ENCODE measurements at places on chromosomes 2 and 18. TPM values are rescaled to one million over a fixed set of nuclear protein-coding genes. Genes with fewer than 3 reads are reported as not detected.
A peak's percentile ranks its signal among the peaks of the same experiment; 100 is the strongest.

The ZFAND2B gene
- 29.6 TPM for polyA plus RNA-seq

The CPO gene
- polyA plus RNA-seq = 0.12 TPM

The IL1B gene
- polyA plus RNA-seq = 2.3 TPM

The XIRP2 gene
- 0.36 TPM for polyA plus RNA-seq

The LIMS4 gene
- 2.3 TPM for polyA plus RNA-seq

DNA sequence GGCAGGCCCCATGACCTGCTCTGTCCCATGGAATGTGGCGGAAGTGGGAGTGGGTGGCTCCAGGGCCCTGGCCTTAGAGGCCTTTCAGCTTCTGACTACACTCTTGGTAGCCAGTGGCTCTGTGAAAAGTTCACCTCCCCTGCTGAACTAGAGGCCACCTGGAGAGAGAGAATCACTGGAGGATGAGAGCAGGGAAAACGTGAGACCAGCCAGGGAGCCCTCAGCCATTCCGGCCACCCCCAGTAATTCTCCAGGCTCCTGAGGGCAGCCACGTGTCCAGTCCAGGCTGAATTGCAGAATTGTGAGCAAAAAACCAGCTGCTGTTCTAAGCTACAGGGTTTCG, 10.5 kb downstream of the COLEC12 start:
- no peak for DNase-seq

The HJURP gene
- polyA plus RNA-seq = 12.2 TPM

GRCh38 chr2:231068525-231069222, 12.0 kb downstream of the PSMD1 start:
- DNase-seq = no peak

DNA sequence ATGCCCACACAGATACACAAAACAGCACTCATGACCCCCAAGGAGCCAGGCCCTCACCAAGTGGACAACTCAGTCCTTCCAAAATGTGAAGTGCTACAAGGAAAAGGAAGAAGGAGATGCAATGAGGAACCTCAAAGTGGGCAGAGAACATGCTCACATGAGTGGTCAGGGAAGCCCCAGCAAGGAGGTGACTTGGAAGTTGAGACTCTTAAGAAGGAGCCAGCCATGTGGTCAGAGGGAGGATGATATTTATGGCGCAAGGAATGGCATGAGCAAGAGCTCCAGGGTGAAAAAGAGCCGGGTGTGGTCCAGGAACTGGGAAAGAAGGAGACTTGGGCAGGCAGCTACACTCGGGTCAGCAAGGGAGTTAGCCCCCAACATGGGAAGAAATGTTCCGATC, 30.0 kb upstream of the KLHL29 start:
- DNase-seq = no peak

GRCh38 chr2:152335016-152335725, at the start of gene FMNL2:
TSS of gene FMNL2 (plus strand) at chr2:152335174.
- DNase-seq = peak; percentile 18

- DNase-seq = no peak
Measured at GRCh38 chr2:226906163-226906693, 70.4 kb downstream of the RHBDD1 start.

GRCh38 chr2:196307775-196308305, 136.5 kb upstream of the STK17B start:
- DNase-seq = no peak

The CROCC2 gene
- polyA plus RNA-seq = not detected

The DNAJC5G gene
- not detected for polyA plus RNA-seq

DNA sequence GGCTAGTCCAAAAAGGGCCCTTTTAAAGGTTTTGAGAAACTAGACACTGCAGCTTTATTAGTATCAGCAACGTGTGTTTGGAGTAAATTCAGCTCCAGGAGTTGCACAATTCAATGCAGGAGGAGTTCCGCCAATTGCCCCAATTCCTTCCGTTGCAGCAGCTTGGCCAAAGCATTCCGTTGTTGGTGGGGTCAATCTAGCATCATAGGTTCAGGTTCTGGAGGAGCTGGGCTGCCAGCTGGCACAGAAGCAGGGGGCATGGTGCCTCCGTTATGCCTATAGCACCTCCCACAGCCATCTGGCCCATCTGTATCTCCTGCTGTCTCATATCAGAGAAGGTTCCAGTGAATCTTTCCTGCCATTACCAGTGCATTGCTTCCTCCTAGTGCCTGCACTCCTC, 55.4 kb downstream of the REL start:
- no peak for DNase-seq

GRCh38 chr18:48564139-48564538, 25.3 kb downstream of the CTIF start:
- no peak for DNase-seq

The CCDC102B gene
- polyA plus RNA-seq = 4.6 TPM

DNA sequence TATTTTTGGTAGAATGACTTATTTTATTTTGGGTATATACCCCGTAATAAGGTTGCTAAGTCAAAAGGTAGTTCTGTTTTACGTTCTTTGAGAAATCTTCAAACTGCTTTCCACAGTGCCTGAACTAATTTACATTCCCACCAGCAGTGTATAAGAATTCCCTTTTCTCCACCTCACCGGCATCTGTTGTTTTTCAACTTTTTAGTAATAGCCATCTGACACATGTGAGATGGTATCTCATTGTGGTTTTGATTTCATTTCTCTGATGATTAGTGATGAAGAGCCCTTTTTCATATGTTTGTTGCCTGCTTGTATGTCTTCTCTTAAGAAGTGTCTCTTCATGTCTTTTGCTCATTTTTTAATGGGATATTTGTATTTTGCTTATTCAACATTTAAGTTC, 215.2 kb upstream of the TFPI start:
- no peak for DNase-seq

DNA sequence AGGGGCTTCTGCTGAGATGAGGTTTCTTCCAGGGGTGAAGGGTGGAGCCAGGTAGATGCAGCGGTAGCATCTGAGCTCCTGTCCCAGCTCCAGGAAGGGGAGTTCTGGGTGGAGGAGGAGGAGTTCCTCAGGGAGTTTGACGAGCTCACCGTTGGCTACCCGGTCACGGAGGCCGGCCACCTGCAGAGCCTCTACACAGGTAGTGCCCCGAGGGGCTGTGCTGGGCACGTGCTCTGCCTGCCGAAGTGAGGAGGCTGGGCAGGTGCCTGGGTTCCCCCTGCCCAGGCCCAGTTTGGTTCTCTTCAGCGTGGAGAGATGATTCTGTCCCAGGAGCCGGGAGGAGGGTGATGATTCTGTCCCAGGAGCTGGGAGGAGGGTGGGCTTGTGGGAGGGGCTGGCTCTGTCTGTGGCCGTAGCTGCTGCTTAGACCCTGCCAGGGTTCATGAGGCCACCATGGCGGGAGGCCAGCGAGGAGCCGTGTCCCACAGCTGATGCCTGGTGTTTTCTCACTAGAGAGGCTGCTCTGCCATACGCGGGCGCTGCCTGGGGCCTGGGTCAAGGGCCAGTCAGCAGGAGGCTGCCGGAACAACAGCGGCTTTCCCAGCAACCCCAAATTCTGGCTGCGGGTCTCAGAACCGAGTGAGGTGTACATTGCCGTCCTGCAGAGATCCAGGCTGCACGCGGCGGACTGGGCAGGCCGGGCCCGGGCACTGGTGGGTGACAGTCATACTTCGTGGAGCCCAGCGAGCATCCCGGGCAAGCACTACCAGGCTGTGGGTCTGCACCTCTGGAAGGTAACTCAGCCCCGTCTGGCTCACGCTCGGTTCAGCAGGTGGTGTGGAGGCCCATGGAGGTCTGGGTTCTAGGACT, 8.2 kb downstream of the CAPN10 start:
- DNase-seq = no peak

The MYOM1 gene
- polyA plus RNA-seq = 0.02 TPM

DNA sequence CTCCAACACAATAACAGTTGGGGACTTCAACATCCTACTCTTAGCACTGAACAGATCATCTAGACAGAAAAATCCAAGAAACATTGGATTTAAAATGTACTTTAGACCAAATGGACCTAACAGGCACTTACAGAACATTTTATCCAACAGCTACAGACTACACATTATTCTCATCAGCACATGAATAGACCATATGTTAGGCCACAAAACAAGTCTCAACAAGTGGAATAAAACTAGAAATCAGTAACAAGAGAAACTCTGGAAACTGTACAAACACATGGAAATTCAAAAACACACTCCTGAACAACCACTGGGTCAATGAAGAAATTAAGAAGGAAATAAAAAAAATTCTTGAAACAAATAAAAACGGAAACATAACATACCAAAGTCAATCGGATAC, 117.5 kb downstream of the ACVR1 start:
- DNase-seq = no peak

- DNase-seq = no peak
Measured at GRCh38 chr18:50986360-50987087, 18.7 kb downstream of the ELAC1 start.

The TUBA4B gene
- not detected for polyA plus RNA-seq

DNA sequence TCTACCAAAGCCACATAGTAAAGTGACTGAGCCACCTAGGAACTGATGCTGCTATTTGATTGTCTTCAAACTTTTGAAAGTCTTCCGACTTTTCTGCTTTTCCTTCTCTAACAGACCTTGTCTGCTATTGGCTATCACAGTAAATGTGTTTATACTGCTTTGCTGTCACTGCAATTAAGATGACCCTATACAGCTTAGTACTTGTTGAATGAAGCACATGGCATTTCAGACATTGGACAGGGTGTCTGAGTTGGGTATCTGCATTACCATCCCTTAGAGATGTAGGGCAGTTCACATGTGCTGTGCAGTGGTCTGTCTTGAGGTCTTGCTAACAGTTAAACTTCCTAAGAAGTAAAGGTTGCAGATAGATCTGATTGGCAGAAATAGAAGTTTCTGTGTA, 3.6 kb downstream of the WDR43 start:
- DNase-seq = no peak

DNA sequence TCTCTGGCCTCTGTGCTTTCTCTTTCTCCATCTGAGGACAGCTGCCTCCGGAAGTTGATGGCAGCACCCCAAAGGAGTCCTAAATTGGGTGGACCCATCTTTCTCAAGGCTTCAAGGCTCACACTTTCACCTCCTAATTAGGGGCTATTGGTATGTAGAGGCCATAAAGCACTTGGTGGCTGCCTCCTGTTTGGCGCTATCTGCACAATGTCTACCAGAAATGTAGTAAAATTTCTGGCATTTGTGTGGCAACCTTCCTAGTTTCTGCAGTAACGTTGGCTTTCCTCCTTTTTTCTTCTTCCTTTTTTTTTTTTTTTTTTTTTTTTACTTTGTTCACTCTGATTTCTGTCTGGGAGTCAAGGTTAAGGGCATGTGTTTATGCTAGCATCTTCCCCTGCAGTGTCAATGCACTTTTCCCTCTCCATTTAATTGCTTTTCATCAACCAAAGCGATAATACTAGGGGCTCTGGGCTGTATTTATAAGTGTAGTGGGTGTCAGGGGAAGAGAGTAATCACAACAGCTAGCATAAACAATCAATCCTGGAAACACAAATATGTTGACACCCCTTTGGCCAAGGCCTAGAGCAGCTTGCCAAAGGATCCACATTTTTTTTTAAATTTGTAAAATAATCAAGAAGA, 86.0 kb downstream of the TACR1 start:
- no peak for DNase-seq

GRCh38 chr2:36889795-36890194, 76.5 kb downstream of the STRN start:
- DNase-seq = peak; percentile 91

- no peak for DNase-seq
Measured at GRCh38 chr2:11705063-11705462, 35.1 kb upstream of the NTSR2 start.

DNA sequence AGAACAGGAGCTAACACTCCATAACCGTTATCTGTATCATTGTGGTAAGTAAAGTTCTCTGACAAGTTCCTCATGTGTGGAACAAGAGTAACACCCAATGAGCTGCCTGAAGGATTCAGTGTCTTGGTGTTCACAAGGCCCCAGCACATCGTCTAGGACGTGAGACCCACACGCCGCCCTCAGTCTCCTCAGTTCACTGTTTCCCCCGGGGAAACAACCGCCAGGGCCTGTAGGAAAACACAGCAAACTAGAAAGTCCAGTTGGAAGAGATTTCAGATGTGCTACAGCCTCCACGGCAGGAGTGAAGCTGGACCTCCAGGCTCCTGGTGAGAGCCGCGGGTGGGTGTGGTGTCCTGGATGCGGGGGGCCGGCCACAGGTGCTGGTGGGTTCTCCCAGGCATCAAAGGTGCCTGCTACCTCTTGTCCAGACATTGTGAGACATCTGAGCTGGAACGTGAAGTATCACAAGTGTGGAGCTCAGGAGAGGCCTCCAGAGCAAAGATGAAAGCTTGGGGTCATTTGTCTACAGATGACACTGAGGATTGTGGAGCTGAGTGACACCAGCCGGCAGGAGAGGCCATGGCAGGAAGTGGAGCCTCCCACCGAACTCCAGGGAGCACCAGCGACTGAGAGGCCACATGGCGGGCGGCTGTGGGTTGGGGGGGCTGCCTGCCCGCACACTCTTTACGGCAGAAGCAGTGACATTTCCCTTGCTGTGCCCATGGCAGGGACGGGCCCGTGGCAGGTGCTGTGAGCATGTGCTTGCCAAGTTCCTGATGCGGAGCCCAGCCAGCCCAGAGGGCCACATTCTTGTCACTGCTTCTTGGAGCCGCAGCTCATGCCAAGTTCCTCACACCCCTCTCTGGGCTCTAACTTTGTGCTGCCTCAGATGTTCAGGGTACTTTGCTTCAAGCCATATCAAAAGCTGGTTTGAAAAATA, 131.2 kb downstream of the TMEM18 start:
- no peak for DNase-seq

The KCNIP3 gene
- 0.12 TPM for polyA plus RNA-seq

The MYO5B gene
- polyA plus RNA-seq = 0.41 TPM

The POTEE gene
- 0.04 TPM for polyA plus RNA-seq

DNA sequence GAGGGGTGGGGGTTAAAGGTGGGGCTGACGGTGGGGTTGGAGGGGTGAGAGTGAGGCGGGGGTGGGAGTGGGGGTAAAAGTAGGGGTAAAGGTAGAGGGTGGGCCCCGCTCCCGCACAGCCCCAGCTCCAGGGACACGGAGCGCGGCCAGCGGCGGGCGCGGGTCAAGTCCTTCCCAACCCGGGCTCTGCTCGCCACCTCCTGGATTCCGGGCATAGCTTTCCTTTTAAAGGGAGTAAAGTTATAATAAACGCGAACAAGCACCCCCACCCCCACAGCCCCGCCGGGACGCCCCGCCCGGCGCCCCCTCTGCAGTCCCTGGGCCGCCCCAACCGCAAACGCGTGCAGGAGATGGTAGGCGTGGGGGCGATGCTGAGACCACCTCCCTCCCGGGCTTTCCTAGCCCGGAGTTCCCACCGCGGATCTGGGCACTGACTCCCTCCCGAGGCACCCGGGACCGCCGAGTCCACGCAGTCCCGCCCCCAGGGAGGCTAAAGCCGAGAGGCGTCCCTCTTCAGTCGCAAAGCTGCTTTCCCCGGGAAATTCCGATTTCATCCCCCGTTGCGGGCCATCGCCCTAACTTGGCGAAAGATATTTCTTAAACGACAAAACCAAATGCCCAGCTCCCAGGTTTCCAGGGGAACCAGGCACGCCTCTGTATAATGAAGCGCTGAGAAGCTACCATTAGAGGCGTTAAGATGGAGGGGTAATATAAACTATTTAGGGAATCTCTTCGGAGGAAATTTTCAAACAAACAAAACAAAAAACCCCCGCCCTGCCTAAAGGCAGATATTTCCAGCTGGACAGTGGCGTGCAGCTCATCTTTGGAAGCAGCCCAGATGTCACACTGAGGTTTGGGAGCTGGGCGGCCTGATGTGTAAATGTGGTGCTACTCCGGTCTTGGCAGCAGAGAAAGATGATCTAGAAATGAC, at the start of gene LIMS2:
TSS of gene LIMS2 (minus strand) at position 200 of the 931 bp plus-strand sequence. CDS start 506 bp downstream, outside the sequence.
- DNase-seq = no peak
